ENCODE measurements at places on chromosomes 12 and 14. TPM values are rescaled to one million over a fixed set of nuclear protein-coding genes. Genes with fewer than 3 reads are reported as not detected.

WSCD2 gene
- 0.60 TPM for total RNA-seq

RGS6 gene
- 2.9 TPM for total RNA-seq

CLEC7A gene
- 39.8 TPM for total RNA-seq

HRK gene
- total RNA-seq, result 0.37 TPM

IL26 gene
- not detected for total RNA-seq

TMEM233 gene
- 0.74 TPM for total RNA-seq

PACS2 gene
- total RNA-seq, result 143 TPM

SOAT2 gene
- total RNA-seq, result 0.46 TPM
